Activated CD4-positive, CD25-positive, alpha-beta regulatory T cell (primary cell): ENCODE measurements at places on chromosomes 16 and 17.

DNA sequence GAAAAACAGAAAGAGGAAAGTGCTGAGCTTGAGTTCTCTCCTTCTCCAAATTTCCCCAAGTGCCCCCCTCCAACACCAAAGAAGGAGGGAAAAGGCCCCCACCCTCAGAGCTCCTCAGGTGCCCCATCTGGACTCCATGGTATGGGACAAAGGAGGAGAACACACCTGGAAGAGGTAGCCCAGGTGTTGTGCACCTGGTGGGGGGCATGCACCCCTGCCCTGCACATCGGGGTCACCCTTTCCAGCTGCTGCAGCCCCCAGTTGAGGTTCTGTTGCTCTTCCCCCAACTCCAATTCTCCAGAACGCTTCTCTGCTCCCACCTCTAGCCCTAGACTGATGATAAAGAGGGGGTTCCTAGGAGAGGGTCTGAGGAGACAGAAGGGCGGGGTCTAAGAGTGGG is 3.0 kb upstream of the COL1A1 start:
- no peak for DNase-seq

GRCh38 chr17:55152236-55152635 is 112.5 kb upstream of the HLF start:
- DNase-seq, result no peak

GRCh38 chr16:9176547-9177418 is 85.3 kb downstream of the HAPSTR1 start:
- no peak for DNase-seq

- DNase-seq, result no peak
Observed at GRCh38 chr17:79052131-79052530, 22.5 kb upstream of the ENGASE start.

GRCh38 chr16:65579050-65579449 is 457.2 kb upstream of the CDH11 start:
- DNase-seq, result no peak

- DNase-seq, result no peak
Observed at GRCh38 chr17:3027786-3028532, 35.4 kb downstream of the OR1D5 start.

DNA sequence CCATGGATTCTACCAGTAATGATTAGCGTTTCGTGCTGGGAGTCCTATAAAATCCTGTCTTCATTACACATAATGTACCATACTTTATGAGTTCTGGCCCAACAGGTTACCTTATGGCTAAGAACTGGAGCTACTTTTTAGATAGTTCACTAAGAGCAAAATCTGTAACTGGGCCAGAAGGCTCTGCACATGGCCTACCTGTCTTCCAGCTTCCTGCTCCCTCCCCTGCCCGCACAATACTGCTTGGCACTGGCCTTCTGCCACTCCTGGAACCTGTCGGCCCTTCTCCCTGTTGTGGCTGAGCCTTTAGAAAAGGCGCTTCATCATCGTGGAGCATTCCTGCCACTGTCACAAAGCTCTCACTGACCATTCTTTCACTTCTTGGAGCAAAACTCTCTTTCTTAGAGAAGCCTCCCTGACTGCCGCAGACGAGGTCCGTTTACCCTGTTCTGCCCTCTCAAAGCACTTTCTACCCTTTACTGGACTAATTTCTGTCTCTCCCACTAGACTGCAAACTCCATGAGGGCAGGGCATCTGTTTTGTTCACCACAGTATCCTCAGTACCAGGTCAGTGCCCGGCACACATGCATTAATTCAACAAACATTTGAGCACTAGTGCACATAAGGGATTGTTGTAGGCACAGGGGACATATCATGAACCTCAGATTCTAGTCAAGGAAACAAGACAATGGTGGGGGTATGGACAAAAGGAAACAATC is 116.5 kb downstream of the PARN start:
- DNase-seq, result no peak

- DNase-seq, result no peak
Observed at GRCh38 chr17:7838090-7839075, 4.4 kb downstream of the KDM6B start.

- DNase-seq, result no peak
Observed at GRCh38 chr17:17033466-17033865, 8.8 kb upstream of the MPRIP start.

DNA sequence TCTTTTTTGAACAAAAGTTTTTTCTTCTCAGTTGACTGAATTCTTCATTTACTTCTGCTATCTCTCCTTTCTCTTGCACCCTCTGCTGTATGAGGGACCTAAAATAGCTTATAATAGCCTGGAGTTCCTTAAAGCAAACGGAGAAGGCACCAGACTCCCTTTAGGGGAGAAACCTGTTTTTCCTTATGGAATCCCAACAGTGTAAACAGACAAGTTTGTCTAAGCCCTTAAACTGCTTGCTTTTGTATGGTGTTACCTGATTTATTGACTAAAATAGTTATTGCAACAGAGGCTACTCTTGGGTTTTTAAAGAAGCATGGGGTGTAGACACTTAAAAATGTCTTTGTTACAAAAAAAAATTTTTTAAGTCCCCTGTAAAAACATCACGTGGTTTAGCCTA is 12.9 kb upstream of the TRIM25 start:
- DNase-seq, result no peak

DNA sequence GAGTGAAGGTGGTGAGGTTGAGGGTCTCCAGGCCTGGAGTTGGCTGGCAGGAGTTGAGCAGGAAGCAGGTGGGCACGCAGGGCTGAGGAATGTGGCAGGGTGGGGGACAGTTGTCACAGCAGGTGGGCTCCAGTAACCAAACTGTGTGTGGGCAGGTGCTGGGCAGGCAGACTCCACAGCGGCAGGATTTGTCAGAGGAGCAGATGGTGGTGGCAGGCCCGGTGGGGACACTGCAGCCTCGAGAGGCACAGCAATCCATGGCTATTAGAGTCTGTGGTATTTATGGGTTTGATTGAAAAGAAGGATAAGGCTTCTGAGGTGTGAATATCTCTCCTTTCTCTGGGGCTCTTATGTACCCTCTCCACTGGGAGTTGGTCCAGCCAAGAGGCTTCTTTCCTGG is at the start of gene KRTAP3-3:
TSS of gene KRTAP3-3 (minus strand) at position 326 of the 400 bp plus-strand sequence. CDS start at position 259, 67 bp downstream.
- DNase-seq, result no peak

DNA sequence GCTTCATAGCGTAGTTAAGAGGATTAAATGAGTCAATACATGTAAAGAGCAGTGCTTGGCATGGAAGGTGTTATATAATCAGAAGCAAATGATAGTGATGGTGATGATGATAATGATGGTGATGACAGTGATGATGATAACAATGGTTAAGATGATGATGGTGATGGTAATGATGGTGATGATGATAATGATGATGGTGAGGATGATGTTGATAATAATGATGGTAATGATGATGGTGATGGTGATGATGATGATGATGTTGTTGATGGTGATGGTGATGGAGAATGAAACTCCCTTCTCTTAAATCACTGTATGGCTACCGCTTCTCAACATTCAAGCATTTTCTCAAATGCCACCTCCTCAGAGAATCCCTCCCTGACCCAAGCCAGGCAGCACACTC is 190.5 kb downstream of the TMEM132E start:
- no peak for DNase-seq

- no peak for DNase-seq
Observed at GRCh38 chr16:78524066-78524595, 424.7 kb downstream of the WWOX start.

- DNase-seq, result no peak
Observed at GRCh38 chr17:39194089-39194984, 3.1 kb downstream of the CACNB1 start.

DNA sequence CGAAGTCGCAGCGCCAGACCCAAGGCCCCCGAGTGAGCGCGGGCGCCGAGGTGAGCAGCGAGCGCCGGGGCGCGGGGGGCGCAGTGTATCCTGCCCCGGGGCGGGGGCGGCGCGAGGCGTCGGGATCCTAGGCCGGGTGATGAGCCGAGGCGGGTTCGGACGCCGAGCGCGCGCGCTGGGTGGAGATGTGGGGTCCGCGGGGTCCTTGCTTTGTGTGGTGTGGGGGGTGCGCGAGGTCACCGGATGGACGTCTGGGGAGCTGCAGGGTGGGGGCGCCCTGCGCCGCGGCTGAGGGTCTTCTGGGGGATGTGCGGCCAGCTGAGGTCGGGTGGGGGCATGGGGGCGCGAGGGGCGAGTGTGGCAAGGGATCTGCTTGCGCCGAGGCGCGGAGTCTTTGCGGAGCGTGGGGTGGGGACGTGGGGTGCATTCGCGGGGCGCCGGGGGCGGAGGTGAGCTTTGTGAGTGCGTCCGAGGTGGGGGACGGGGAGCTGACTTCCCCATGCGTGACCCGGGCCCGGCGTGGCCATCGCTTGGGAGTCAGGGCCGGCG is 560 bp downstream of the RAI1 start:
- DNase-seq, result no peak

- DNase-seq, result no peak
Observed at GRCh38 chr17:63983320-63983719, 10.6 kb upstream of the SCN4A start.

GRCh38 chr16:51666821-51667220 is 515.8 kb upstream of the SALL1 start:
- no peak for DNase-seq

GRCh38 chr17:31562376-31562840 is 170.9 kb downstream of the RAB11FIP4 start:
- DNase-seq, result no peak

GRCh38 chr17:19551591-19552148 is 18.0 kb downstream of the SLC47A1 start:
- DNase-seq, result no peak

- DNase-seq, result peak; percentile 82
Observed at GRCh38 chr17:5031365-5032082, 3.7 kb downstream of the SLC52A1 start.

DNA sequence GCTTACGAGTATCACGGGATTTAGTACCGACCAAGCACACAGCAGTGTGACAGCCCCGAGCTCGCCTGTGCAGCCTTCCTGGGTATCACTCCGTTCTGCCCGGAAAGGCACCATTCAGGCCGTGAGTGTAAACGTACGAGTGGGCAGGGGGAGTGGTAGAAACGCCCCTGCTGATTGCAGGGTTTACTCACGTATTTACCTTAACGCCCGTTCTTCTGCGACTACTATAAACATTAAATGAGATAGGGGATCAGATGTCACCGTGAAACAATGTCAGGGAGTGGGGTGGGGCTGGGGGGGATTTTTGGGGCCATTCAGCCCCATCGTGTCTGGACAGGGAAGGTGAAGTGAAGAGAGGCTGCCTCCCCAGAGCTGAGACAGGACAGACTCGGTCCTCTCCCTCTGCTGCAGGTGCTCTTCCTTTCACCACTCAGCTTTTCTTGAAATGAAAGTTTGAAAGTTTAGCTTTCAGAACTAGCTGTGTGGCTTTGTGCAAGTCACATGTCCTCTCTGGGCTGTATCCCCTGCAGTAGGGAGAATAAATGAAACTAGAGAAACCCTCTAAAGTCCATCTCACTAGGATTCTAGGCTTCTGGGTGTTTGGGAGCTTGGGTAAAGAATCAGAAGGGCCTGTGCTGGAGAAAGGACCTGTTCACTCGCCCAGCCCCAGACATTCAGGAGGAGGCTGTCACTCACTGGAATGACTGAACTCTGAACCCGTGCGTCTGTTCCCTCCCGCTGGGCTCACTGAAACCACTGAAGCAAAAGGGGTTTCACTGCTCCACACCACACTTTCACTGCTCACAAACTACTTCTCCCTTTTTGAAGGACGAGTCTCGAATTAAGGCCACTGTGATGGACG is 66.7 kb downstream of the RPA1 start:
- no peak for DNase-seq

GRCh38 chr16:49617710-49618330 is 238.1 kb downstream of the ZNF423 start:
- DNase-seq, result no peak

- no peak for DNase-seq
Observed at GRCh38 chr16:68664297-68664696, 19.2 kb downstream of the CDH3 start.

DNA sequence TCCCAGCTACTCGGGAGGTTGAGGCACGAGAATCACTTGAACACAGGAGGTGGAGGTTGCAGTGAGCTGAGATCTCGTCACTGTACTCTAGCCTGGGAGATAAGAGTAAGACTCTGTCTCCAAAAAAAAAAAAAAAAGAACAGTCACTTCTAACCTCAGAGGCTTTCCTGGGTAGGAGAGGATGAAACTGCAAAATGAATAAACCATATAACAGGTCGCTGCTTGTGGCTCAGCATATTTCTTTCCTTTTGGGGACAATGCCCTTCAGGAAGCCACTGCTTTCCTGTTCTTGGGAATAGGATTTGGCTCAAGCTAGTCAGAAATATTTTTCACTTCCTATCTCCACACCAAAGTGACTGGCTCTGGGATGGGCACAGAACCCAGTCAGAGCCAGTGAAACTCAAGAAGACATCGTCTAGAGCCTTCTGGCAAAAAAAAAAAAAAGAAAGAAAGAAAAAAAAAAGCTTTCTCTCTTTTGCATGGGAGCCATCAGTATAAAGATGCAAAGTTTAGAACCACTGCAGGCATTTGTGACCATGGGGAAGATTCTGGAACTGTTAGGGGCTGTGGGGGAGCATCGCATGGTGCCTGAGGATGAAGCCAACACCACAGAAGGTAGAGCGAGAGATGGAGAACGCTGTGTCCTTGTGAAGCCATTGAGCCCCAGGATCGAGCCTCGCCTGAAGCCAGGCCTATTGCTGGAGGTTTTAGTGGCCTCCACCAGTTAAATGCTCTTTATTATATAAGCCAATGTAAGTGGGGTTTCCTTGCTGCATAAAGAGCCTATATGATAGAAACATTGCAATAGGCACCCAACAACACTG is 71.8 kb upstream of the MRTFB start:
- DNase-seq, result no peak

GRCh38 chr17:78249818-78250806 is 18.7 kb downstream of the TMEM235 start:
- DNase-seq, result no peak

DNA sequence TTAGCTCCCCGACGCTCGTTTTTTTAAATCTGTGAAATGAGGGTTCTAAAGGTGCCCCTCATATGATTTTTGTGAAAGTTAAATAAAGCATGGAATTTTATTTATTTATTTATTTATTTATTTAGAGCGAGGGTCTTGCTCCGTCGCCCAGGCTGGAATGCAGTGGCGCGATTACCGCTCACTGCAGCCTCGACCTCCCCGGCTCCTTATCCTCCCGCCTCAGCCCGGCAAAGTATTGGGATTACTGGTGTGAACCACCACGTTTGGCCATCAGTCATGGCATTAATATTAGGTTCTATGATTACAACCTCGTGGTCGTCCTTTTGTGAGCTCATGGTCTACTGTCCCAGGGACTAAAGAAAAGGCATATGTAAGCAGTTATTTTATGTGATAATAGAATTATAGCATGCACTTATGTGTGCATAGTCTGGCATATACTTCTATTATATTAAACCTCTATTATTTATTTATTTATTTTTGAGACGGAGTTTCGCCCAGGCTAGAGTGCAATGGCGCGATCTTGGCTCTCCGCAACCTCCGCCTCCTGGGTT is 557 bp upstream of the LUC7L start:
- DNase-seq, result no peak
